ENCODE measurements at places on chromosomes 5 and 9.

DNA sequence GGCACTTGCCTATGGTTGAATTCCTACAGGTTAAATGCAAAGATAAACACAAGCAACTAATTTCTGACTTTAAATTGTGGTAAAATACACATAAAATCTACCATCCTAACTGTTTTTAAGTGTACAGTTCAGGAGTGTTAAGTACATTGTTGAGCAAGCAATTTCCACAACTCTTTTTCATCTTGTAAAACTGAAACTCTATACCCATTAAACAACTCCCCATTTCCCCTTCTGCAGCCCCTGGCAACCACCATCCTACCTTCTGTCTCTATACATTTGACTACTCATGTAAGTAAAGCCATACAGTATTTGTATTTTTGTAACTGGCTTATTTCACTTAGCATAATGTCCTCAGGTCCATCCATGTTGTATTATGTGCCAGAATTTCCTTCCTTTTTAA is 38.5 kb upstream of the STX17 start:
- no peak for DNase-seq

- DNase-seq = no peak
These were observed 278.1 kb upstream of the TNC start for GRCh38 chr9:115396071-115396529.

DNA sequence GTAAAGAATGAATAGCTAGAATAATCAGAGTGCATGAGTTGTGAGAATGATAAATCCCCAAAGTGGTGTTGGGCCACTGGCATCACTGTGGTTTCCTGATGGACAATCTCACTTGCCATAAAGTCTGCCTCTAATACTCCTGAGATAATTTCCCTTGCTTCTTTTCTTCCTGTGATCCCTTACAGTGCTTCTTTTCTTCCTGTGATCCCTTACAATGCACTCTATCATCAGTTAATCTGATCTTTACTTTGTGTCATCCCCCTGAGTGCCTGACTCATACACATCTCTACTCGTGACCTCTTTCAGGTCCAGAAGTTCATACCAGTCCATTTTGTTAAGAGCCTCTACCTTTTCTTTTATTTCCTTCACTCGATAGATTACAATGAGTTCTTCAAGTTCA is 418.3 kb downstream of the HCN1 start:
- no peak for DNase-seq

DNA sequence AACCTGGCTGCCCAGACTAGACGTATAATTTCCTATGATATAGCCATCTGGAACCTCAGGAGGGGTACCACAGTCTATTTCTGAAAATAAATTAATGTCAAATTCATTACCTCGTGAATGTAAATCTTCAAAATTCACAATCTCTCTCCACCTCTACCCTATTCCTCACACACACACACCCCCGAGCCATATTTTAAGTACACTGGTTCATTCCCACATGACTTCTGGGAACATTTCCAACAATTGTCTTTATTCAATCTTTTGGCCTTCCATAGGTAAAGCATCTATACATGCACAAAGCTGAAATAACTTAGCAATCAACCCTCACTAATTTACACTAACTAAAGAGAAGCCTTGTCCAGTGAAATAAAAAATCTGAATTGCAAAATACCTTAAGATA is 32.7 kb downstream of the SUSD1 start:
- no peak for DNase-seq

GRCh38 chr9:110142868-110143481 is 65.0 kb downstream of the C9orf152 start:
- DNase-seq = no peak

GRCh38 chr9:110916403-110916802 is 121.9 kb downstream of the LPAR1 start:
- DNase-seq = no peak

- no peak for DNase-seq
These were observed 31.7 kb downstream of the CEP72 start for GRCh38 chr5:643811-644271.

DNA sequence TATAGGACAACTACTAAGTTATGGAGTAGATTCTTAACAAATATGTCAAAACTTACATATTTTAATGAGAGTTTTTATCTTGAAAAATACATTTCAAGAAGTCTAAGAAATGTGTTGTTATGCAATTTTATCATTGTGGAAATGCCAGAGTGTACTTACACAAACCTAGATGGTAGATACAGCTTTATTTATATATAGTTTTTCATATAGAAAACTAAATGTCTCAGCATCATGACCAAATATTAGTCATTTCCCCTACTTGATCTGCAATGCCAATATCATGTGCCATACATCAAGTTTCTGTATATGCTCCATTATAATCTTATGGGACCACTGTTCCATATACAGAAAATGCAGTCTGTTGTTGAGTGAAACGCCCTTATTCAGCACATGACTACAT is 28.7 kb downstream of the CAST start:
- DNase-seq = no peak

- DNase-seq = no peak
These were observed 13.6 kb upstream of the CLTB start for GRCh38 chr5:176429972-176430371.

- no peak for DNase-seq
These were observed 151.5 kb downstream of the SLC12A2 start for GRCh38 chr5:128234928-128235641.

DNA sequence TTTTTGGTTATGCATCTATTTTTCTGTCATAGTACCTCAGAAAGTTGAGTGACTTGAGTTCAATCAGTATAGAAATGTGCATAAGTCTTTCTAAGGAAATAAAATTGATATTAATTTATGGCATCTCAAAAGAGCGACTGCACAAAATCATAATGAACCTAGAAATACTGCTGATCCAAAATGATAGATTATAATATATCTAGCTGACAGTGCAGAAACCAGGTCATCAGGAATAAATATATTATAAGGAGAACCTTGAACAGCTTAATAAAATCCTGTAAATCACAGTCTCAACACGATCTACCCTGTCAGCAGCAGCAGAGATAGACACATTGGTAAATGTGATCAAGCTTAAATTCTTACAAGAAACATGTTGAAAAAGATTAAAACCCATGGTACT is 1106.6 kb upstream of the CDH18 start:
- DNase-seq = no peak

- peak; percentile 91 for DNase-seq
These were observed 7.0 kb upstream of the EBF1 start for GRCh38 chr5:159106569-159107282.

GRCh38 chr5:115455301-115455707 is 89.3 kb downstream of the FEM1C start:
- DNase-seq = no peak

DNA sequence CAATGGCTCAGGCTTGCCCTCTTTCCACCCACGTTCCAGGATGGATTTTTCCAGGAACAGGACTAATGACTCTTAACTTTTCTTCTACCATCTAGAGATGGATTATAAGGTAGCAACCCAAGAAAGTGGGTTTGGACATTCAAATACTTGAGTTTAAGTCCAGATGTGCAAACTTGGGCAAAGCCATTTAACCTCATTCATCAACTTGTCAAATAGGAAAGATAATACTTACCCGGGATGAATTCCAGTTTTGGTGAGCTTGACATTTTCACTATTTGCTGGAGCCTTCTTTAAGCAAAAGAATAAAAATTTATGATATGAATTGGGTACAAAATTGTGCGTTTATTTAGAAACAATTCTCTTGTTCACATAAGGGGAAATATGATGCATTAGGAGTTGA is 44.3 kb upstream of the ZBED3 start:
- no peak for DNase-seq

DNA sequence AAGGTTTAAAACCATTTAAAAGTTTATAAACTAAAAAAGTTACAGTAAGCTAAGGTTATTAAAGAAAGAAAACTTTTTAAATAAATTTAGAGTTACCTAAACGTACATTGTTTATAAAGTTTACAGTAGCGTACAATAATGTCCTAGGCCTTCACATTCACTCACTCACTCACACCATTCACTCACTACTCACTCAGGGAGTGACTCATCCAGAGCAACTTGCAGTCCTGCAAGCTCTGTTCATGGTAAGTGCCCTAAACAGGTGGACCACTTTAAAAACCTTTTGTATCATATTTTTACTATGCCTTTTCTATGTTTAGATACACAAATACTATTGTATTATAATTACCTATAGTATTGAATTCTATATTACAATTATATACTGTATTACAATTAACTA is 190.8 kb upstream of the RASA1 start:
- DNase-seq = no peak

DNA sequence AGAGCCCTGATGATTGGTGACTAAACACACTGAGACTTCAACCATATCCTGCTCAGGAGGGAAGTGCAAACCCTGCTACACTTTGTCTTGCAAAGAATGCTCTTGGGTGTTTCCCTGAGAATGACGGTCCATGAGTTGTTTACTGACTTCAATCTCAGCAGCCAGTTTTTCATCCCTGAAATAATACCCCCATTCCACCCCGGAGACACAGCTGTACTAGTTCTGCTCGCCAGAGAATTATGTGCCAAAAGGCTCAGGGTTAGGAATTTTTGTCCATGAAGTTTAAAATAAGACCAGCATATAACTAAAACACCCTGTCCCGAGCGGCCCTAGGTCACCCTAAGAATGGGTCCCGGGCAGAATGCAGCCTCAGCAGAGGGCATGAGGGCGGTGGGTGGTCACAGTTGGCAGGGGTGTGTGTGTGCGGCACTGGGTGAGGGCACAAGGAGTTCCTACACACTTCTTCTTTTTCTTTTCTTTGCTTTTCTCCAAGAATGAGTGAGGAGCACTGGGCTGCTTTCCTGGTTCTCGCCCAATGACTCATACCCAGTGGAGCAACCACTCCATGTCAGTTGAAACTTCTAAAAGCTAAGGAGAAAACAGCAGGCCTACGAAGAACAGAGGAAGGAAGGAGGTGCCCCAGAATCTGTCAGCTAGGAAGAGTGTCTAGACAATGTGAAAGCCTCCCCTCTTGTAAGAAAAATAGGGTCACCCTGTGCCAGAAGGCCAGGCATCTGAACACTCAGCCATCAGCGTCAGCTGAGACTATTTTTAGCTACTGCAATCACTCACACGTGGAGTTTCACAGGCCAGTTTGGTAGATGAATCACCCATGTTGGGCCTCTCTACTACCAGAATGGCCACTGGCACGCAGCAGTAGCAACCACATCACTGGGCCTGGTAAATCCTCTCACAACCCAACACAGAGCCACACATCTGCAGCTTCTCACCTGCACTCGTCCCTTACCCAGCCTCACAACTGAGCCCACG is 105.9 kb downstream of the DPYSL3 start:
- no peak for DNase-seq

DNA sequence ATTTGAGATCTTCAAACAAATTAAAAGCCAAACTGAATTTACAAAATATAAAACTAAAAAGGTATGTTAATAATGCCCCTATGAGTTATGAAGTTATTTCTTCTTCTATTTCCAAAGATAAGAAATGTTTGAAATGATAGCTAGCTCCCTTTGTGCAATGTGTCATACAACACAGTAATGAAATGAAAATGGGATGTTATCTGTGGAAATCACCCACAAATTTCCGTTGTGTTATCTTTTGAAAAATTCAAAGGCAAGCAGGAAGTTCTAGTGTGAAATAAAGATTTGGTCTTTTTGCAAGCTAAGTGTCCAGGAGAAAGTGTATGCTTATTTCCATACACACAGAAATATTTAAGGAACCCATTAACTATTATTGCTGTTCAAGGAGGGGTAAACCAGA is 375.3 kb upstream of the PRR16 start:
- no peak for DNase-seq

DNA sequence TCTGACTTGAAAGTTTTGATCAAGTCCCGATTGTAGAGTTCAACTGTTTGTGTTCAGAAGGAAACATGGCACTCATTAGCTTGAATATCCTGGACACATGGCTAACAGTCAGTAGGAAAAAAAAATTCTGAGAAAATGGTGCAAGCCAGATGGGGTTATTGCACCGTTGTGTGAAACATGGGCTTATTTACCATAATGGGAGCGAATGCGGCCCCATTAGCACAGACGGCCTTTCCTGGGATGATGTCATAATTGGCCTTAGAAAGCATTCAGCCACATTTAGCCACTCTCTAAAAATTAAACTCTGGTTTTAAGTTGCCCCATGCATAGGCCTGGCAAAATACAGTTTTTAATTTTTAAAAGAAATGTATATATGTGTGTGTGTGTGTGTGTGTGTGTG is 112.1 kb downstream of the IRX2 start:
- peak; percentile 29 for DNase-seq

GRCh38 chr5:148186248-148187003 is 16.4 kb upstream of the SPINK6 start:
- DNase-seq = no peak

- DNase-seq = no peak
These were observed 70.0 kb downstream of the EXOSC2 start for GRCh38 chr9:130763331-130764171.

GRCh38 chr9:91727316-91727861 is 222.6 kb downstream of the ROR2 start:
- DNase-seq = no peak

- DNase-seq = no peak
These were observed 77.4 kb downstream of the WWC1 start for GRCh38 chr5:168368854-168369253.

DNA sequence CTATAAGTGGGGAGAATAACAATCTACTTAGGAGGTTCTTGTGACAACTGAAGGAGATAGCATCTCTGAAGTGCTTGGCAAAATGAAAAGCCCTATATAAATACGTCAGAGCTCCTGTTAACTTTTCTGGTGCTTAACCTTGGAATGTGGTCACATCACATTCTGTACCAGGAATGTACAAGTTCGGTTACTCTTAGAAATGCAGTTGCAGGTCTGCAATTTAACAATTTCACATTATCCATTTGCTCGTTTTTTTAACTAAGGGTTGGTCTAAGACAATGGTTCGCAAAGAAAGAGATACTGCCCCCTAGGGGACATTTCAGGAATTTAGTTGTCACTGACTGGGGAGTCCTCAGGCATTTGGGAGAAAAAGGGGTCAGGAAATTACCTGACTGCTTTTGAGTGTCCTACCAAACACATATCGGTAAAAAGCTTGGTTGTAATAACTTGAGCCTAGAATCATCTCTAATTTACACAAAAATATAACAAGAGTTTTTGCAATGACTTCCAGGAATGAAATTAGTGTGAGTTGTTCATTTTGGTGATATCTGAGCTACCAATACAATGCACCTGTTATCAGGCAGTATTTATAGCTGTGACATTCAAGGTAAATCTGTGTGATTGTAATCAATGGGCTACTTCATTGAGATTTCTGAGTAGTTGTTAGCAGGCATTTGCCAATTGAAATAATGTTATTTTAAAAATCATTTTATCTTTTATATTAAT is 5.4 kb upstream of the HBEGF start:
- DNase-seq = no peak

DNA sequence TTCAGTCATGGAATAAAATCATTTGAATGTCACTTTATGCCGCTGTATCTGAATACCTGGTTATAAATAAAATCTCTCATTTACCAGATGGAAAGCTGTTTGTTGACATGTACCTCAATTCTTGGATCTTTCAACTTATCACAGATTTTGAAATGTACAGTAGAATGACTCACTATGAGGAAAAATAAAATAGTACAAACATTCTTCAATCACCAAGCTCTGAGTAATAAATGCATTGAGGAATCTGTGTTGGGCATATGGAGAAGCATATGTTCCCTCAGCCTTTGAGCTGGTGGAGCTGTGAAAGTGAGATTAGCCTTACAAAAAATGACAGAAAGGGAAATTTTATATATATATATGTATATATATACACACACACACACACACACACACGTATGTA is 175.4 kb downstream of the KIAA0825 start:
- DNase-seq = no peak

- DNase-seq = no peak
These were observed 1435.7 kb downstream of the MAT2B start for GRCh38 chr5:164941132-164941531.

Measured in glutamatergic neuron (in vitro differentiated cells).